Thoracic aorta endothelial cell (primary cell): ENCODE measurements at places on chromosomes 7 and 10. TPM values are rescaled to one million over a fixed set of nuclear protein-coding genes. Genes with fewer than 3 reads are reported as not detected.

The FFAR4 gene
- total RNA-seq = not detected in 2 replicates

The OR6B1 gene
- not detected in 2 replicates for total RNA-seq

The NUTM2E gene
- not detected in 2 replicates for total RNA-seq

The VAX1 gene
- not detected in 2 replicates for total RNA-seq

The SPDYE2 gene
- total RNA-seq = not detected in 2 replicates

The TRIM50 gene
- not detected in 2 replicates for total RNA-seq

The VPS26A gene
- 59.0 and 66.0 TPM in 2 replicates for total RNA-seq

The C7orf33 gene
- not detected in 2 replicates for total RNA-seq

The ZNF503 gene
- 2.0 and 2.4 TPM in 2 replicates for total RNA-seq

The GRM3 gene
- not detected in 2 replicates for total RNA-seq
